ENCODE measurements at places on chromosomes 5 and 9.

GRCh38 chr5:39231705-39232525 lies 12.6 kb upstream of the FYB1 start:
- no peak for DNase-seq

GRCh38 chr9:26369093-26369492 lies 523.5 kb downstream of the CAAP1 start:
- DNase-seq = no peak

- DNase-seq = no peak
Observed at GRCh38 chr5:45410304-45410995, 285.7 kb downstream of the HCN1 start.

DNA sequence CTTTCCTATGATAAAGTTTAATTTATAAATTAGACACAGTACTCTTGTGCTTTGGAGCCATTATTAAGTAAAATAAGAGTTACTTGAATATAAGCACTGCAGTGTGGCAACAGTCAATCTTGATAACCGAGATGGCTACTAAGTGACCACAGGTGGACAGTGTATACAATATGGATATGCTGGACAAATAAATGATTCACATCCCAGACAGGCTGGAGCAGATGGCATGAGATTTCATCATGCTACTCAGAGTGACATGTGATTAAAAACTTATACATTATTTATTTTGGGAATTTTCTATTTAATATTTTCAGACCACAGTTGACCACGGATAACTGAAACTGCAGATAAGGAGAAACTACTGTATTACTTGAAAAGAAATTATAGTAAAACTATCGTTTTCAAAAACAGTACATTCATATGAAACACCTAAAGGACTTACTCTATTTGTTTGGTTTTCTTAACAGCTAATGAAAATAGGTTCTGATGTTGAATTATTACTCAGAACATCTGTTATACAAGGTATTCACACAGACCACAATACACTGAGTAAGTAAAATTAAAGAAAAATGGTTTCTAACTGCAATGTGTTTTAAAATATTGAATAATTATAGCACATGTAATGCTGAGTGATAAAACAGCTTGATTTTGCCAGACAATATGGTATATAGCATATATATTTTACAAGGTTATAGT lies 16.0 kb downstream of the LYRM7 start:
- DNase-seq = no peak

- no peak for DNase-seq
Observed at GRCh38 chr5:122426301-122426700, 114.3 kb downstream of the SNCAIP start.

GRCh38 chr5:127014573-127014972 lies 15.8 kb downstream of the MARCHF3 start:
- DNase-seq = no peak

DNA sequence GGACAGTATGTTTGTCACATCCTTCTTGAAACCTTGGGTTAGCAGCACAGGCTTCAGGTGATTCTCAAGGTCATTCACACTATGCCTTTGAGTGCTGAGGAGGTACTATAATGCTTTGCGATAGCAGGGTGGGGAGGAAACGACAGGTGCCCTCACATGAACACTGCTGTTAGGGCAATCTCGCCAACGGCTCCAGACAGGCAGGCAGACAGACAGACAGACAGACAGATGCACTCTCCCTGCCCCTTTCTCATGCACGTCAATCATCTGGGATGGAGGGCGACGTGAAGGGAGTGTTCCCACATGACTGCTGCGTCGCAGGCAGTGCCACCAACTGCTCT lies 82.9 kb downstream of the RAPGEF1 start:
- no peak for DNase-seq

Measured in stimulated activated CD8-positive, alpha-beta memory T cell treated with anti-CD3 and anti-CD28 coated beads, Interleukin-15, amount 100 ng/mL, for 4 hours (primary cell).